ENCODE measurements at places on chromosomes 7 and 10. TPM values are rescaled to one million over a fixed set of nuclear protein-coding genes. Genes with fewer than 3 reads are reported as not detected.

GDF10 gene
- not detected for total RNA-seq

CCL26 gene
- 0.36 TPM for total RNA-seq

LRRN3 gene
- total RNA-seq = 3.4 TPM

GRCh38 chr7:17010637-17011300 lies 129.0 kb upstream of the AGR3 start:
- no peak for DNase-seq

- peak; percentile 94 for DNase-seq
Measured at GRCh38 chr7:103113164-103113563, 35.7 kb downstream of the NAPEPLD start.

RP9 gene
- total RNA-seq = 23.9 TPM

IRF5 gene
- total RNA-seq = not detected

DNA sequence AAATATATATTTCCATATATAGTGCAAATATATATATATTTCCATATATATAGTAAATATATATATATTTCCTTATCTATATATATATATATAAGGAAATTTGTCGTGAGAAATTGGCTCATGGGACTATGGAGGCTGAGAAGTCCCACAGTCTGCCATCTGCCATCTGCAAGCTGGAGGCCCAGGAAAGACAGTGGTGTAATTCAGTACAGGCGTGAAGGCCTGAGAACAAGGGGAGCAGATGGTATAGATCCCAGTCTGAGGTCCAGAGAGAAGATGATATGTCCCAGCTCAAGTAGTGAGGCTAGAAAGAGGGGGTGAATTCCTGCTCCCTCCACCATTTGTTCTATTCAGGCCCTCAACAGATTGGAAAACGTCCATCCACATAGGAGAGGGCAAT lies 78.9 kb downstream of the MTPN start:
- DNase-seq = no peak

CPEB3 gene
- total RNA-seq = 0.72 TPM

DNA sequence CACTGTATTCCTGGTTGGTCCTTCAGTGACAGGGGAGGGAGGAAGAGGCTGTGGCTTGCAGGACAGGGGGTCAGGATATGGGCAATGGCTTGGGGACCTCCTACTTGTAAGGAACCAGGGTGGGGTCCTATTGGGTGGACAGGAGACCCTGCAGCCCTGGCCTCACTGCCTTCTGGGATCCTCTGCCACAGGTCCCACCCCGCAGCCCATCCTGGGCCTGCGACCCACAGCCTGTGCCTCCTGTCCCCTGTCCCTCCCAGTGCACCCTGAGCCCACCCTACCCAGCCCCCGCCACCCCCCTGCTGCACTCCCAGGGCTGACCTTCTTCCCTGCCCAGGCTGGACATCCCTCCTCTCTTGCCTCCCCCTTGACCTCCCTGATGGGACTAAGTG lies 58.7 kb upstream of the MYL10 start:
- no peak for DNase-seq

C7orf33 gene
- total RNA-seq = not detected

GPR15LG gene
- total RNA-seq = not detected

CPN1 gene
- not detected for total RNA-seq

CAMK2B gene
- 10.9 TPM for total RNA-seq

TBRG4 gene
- 89.3 TPM for total RNA-seq

- DNase-seq = no peak
Measured at GRCh38 chr10:121303287-121303890, 294.9 kb downstream of the FGFR2 start.

DNA sequence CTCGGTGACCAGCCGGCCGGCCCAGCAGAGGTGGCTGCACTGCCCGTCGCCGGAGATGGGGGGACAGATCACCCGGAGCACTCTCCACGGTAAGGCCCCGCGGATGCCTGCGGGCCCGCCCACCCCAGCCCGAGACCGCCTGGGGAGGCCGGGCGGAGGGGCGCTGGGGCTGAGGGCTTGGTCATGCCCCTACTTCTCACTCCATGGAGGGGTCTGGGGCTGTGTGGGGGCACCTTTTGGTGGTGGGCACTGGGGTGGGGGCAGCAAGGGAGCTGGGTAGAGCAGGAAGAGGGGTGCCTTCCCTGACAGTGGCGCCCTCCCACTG lies 61.8 kb downstream of the NEURL1 start:
- no peak for DNase-seq

DNA sequence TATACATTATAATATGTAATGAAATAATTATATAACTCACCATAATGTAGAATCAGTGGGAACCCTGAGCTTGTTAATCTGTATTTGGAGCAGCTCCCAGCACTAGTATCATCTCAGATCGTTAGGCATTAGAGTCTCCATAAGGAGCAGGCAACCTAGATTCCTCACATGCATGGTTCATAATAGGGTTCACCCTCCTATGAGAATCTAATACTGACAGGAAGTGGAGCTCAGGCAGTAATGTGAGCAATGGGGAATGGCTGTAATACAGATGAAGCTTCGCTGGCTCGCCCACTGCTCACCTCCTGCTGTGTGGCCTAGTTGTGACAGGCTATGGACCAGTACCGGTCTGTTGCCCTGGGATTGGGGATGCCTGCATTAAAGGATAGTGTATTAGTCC lies 49.5 kb downstream of the RSBN1L start:
- no peak for DNase-seq

WDR11 gene
- total RNA-seq = 33.4 TPM

DNA sequence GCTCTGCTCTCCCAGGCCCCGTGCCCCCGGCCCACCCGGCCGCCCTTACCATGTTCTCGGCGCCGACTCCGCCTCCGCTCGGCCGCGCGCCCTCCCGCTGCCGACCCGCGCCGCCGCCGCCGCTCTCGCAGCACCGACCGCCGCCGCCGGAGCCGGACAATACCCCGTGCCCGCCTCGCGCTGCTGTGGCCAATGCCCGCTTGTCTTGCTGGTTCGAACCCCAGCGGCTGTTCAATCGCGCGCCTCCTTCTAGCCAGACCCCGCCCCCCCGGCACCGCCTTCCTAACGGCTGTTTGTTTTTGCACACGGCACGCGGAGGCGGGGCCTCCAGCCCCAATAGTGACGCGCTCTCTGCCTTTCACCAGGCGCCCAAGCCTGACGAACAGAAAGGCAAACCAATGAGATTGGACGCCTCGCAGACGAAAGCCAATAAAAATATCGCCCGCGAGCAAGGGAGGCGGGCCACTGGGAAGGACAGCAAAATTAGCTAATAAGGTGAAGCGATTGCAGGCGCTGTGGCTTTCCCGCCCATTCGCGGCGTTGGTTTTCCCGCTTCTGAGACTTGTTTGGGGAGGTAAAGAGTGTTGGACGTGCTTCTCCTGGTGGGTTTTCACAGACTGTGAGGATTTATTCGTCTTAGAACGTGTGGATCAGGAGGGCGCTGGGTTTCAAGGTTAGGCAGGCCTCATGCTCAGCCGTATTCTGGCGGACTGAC lies at the start of gene H2AZ2:
TSS of gene H2AZ2 (minus strand) at position 168 of the 715 bp plus-strand sequence. CDS start at position 52, 116 bp downstream.
- DNase-seq = peak; percentile 100

GRCh38 chr7:64557601-64558322 lies 5.1 kb downstream of the ZNF680 start:
- DNase-seq = no peak

DNA sequence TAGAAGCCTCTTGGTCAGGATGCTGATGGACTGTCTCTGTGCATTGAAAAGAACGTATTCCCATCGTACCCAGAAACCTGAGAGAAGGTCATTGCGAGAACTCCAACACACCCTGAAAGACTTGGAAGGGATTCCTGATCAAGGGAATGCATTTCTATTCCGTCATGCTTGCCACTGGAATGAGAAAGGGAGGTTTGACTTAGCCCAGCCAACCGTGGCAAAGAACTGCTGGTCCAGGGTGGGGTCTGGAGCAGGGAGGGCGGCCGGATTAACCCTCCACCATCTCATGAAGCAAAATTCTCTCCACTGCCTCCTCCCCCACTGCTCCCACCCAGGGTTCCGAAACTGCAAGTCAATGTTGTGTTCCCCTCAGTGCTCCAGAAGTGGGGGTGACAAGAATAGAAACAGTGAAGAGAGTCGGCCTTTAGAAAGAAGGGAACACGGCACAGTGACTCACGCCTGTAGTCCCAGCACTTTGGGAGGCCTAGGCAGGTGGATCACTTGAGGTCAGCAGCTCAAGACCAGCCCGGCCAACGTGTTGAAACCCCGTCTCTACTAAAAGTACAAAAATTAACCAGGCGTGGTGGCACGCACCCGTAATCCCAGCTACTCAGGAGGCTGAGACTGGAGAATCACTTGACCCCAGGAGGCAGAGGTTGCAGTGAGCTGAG lies 137.5 kb upstream of the MGMT start:
- DNase-seq = no peak

GRCh38 chr7:85114342-85114741 lies 72.5 kb downstream of the SEMA3D start:
- no peak for DNase-seq

FXYD4 gene
- total RNA-seq = not detected

VGF gene
- 0.59 TPM for total RNA-seq

DNA sequence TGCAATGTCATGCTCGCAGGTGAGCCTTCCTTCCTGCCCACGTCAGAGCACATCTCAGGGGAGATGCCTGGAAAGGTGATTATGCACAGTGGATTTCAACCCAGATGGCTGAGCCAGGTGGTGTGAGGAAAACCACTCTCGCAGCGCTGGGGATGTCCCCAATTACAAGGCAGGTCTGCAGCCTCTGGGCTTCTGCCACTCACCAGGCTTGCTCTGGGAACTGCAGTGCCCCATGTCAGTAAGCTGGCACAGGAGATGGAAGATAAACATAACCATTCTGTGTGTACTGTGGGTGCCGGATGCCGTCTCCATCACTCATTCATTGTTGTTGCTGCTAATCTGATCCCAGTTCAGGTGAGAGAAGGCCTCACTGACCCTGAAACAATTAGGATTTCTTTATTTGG lies 222.9 kb upstream of the PITRM1 start:
- DNase-seq = no peak

GRCh38 chr10:115092555-115093285 lies 445 bp upstream of the ATRNL1 start:
- DNase-seq = peak; percentile 15
